ENCODE measurements at places on chromosomes 2 and 18.

- DNase-seq: no peak
Measured at GRCh38 chr2:174227748-174228147, 20.6 kb downstream of the OLA1 start.

- DNase-seq: no peak
Measured at GRCh38 chr2:128369602-128370467, 51.2 kb upstream of the HS6ST1 start.

DNA sequence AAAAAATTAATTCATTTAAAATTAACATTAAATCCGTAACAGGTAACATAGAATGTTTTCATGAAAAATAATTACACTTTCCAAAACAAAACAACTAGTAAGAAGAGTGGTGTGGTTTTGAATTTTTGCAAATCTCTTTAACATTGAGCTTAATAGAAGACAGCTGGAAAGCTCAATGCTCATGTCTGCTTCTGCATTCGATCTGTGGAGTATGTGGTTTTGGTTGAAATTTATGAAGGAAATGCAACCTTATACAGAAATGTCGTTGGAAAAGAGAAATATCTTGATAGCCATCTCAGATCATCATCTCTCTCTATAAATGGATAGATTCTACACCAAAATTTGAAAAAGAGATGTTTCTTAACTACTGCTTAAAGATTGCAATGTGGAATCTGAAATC is 17.3 kb upstream of the FHL2 start:
- DNase-seq: no peak

- DNase-seq: no peak
Measured at GRCh38 chr2:9771481-9772017, 71.7 kb upstream of the TAF1B start.
